ENCODE measurements at places on chromosomes 5 and 9.
A peak's percentile ranks its signal among the peaks of the same experiment; 100 is the strongest.

DNA sequence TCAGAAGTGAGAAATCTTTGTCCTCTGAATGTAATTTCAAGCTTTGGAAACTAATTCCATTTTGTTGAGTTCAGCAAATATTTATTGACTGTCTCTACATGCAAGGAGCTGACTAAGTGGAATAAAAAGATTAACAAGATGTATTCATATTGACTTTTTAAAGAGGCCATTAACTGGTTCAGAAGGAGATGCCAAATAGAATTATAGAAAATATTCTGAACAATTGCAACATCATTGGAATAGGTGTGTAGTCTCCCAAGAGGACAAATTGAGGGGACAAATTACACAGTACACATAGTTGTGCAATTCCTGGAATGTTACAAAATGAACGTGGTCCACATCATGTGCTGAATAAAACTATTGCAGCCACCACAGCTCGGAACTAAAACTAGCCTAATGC, 224.2 kb downstream of the NPR3 start:
- DNase-seq, result no peak

DNA sequence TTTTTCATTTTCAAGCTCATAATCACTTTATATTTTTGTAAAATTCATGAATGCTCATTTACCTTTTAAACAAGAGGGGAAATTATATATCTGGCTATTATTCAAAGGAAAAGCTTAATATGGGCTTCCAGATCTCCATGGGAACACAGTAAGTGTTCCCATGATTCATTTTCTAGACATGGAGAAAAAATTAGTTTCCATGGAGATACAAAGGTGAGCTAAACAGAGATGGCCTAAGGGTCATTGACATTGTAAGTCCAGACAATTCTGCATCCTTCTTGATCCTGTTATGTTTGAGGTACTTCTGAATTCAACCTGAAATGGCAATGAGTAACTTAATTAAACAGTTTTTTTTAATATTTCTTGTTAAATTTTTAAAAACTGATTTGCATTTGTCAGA, 341.4 kb upstream of the PRR16 start:
- DNase-seq, result no peak

- DNase-seq, result no peak
Measured at GRCh38 chr5:177510567-177511053, 984 bp upstream of the DOK3 start.

DNA sequence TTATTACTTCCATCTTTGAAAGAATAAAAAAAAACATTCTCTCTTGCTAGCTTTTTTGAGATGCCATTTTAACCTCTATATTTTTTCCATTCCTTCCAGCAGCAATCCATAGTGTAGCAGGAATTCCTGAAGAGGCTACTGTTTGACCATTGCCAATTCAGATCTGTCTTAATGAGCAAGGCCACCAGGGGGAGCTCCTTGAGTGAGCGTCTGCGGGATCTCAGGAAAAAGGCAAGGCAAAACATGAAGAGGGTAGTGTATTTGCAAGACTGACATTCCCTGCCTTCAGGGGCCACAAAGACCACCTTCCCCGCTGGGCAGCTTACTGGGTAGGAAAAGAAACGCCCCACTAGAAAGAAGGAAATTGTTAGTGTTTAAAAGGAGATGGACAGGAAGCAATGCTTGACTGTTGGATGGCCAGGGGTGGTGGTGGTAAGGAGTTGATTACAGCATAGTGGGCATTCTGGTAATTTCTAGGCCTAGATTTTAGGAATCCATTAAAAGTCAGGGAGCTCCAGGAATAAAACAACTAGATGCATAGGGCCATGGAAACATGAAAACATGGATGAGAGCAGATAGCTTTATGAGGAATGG, 206.6 kb upstream of the HAPLN1 start:
- DNase-seq, result no peak

DNA sequence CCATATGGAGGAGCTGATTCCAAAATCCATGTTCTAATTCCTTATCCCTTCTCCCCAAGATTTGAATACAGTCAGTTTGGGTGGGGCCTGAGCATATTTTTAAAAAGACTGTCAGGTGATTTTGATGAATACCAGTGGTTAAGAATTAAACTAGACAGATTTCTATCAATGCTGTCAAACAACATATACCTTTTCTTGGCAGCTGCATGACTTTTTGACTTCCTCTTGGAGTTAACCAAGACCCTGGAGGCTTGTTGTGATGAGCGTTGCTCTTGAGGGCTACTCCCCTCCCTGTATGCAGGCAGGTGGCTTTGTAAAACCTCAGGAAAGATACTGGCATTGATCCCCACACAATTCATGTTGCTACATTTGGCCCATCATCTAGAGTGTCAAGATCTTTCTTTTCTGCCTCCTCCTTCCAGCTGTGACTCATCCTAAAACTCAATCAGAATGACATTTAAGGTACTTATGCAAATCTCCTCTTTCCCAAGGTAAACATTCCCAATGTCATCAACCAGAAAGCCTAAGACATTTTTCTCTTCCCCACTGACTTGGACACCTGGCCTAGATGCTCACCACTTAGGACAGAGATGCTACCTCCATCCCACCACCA, 61.7 kb downstream of the PPP2R2B start:
- no peak for DNase-seq

DNA sequence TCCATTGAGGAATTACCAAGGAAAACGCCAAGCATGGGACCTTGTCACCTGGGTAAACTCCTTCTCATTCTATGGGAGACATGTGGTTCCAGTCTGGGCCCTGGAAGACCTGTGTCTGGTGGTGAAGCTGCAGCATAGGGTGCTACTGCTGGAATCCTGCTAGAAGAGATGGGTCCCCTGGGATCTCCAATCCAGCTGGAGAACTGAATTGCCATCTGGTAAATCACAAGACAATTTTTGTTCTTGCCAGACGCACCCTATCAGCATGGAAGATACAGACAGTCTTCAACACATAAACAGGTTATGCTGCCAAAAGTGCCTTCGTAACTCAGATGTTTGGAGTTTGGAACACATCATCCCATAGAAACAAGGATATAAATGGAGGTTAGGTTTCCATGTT, 424.0 kb upstream of the BRINP1 start:
- DNase-seq, result no peak

GRCh38 chr5:133819977-133820471, 148.4 kb downstream of the C5orf15 start:
- peak; percentile 66 for DNase-seq

GRCh38 chr9:35816708-35817107, 1.9 kb upstream of the HINT2 start:
- DNase-seq, result no peak

DNA sequence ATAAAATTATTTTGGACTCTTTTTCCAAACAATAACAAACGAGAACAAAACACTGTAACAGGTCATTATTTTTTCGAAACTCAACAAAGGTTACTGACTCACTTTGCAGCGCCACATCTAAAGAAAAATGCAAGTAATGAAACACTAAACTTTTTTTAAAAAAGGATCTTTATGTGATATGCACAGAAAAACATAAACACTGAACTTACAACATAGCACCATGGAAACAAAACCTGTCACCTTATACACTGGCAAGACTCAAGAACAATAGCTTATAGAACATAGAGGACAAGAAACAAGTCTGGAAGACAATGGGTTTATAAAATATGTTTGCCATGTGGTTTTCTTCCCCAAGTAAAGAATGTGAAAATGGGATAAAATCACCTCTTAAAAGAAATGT, 85.2 kb downstream of the AUH start:
- DNase-seq, result no peak

DNA sequence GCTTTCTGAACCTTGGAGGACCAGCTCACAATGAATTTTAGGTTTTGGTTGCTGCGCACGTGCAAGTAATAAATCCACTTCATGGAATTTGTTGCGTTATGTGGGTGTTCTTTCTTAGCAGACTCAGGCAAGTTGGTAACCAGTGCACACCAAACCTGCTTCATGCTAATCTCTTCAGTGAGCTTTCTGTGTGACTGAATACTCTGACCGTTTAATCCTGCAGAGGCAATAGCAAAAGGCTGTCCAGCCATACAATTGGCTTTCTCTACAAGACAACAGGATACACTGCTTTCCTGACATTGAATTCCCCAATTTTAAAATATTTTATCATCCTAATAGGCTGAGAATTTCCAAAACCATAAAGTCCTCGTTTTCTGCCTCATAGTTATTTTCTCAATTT, 10.3 kb downstream of the UGT3A2 start:
- DNase-seq, result no peak

DNA sequence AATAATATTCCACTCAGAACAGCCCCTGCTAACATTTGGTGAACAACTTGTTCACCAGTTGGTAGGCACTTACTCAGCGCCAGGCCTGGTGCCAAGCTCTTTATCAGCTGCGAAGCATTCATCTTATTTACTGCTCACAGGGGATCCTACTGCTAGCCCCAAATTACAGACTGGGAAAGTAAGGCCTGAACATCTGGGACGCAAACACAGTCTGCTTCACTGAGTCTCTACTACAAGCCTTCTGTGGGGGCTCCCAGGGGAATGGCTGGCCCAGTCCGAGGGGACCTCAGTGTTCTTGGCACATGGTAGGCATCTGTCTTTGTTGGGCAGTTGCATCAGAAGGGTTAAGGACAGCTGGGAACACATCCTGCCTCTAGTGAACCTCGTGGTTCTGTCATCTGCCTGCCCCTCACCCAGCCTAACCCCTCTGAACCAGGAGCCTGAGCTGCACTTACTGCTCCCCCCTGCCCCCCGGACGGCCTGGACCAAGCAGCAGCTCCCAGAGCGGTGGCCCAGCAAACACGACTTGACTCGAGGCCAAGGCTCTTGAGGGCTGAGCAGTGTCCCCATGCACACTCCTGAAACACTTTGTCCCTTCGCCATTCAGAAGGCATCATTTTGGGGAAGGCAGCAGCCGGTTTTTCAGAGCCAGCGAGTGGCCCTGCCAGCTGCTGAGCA, at the start of gene PHYHD1:
Gene PHYHD1, plus strand, starts transcription at position 602 of the 678 bp plus-strand sequence. CDS start 1,342 bp downstream, outside the sequence.
- DNase-seq, result peak; percentile 46

- DNase-seq, result no peak
Measured at GRCh38 chr5:102959055-102959454, 160.9 kb downstream of the GIN1 start.

DNA sequence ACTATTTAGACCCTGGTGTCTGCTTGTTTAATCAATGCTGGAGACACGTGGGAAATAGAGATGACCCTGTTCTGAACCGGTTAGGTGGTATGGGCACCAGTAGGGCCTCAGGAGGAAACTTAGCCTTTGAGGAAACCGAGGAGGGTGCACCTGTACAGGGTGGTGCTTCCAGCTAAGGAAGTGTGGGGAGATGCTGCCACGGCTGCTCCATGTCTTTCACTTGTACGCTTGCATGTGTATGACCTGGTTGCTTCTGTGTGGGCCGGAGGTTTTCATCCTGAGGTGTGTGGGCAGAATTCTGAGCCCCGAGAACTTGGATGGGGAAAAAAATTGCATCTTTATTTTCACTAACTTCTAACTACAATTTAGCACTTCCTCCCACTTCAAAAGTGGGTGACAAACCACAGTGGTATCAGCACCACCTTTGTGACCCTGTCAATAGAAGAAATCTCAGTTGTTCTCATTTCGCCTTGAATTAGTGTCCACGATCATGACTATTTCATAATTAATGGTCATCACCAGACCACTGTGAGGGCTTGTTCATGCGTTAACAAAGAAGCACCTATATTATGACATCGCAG, 99.8 kb upstream of the SPATA31C2 start:
- DNase-seq, result no peak

DNA sequence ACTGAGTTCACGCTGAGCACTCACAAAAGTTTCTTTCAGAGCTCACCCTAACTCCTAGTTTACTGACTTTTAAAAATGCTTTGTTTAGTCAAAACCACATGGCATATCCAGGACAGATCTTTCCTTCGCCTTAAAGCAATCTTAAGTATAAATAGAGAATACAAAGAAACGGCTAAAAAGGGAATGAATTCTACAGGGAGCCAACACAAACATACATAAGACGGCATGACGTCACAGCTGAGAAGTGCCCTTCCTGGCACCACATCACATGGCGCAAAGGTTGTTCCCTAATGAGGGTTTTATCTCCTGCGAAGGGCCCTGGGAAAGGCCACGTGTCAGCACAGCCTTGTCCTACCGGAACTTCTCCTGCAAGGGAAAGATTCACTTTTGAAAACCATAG, 141.3 kb downstream of the IRX1 start:
- peak; percentile 2 for DNase-seq

DNA sequence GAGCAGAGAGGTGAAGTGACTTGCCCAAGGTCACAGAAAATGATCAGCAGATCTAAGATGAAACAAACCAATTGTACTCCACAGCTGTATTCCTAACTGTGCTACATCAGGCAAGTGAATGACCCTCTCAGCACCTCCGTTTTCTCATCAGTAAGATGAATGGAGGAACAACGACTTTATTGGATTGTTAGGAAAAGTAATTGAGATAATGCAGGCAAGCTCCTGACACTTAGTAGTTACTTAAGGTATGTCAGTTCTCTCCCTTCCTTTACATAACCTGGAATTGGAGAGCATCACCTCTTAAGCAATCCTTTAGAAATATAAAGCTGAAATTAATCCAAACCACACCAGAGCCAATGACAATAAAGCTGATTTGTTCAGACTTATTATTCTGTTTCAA, 451.2 kb upstream of the CD180 start:
- no peak for DNase-seq

GRCh38 chr5:176171171-176171760, 67.0 kb upstream of the SIMC1 start:
- no peak for DNase-seq

DNA sequence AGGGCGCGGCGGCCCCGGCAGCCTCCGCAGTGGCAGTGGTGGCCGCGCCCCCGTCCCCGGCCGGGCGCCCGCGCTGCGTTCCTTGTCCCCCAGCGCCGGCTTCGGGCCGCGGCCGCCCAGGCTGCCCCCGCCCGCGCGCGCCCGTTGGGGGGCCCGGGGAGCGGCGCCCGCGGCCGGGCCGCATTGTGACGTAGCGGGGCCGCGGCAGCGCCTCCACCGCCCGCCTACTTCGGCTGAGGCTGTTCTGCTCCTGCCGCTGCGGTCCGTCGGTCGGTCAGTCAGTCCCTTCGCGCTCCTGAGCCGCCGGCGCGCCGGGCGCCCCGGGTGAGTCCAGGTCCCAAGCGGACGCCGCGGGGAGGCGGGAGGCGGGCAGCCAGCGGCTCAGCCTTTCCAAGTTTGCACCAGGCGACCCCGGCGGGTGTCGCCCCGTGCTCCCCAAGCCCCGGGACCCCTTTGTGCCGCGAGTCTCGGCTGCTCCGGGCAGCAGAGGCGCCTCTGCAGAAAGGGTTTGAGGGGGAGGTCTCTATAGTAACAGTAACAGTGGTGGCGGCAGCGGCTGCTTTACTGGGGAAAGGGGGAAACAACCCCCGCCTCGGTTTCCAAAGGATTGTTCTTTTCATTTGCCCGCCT, at the start of gene SNCAIP:
Gene SNCAIP, plus strand, starts transcription at position 277 of the 630 bp plus-strand sequence. CDS start 78,898 bp downstream, outside the sequence.
- peak; percentile 63 for DNase-seq
